Forelimb muscle (tissue), 1 donor: ENCODE measurements at places on chromosomes 2 and 18. TPM values are rescaled to one million over a fixed set of nuclear protein-coding genes. Genes with fewer than 3 reads are reported as not detected.

The OTOF gene
- polyA plus RNA-seq: 22.7 TPM

The SDC1 gene
- polyA plus RNA-seq: 6.0 TPM

The AKAIN1 gene
- not detected for polyA plus RNA-seq

The GNAL gene
- 1.1 TPM for polyA plus RNA-seq

GRCh38 chr2:232981356-232981755 is 31.7 kb downstream of the NGEF start:
- no peak for DNase-seq

GRCh38 chr2:85785027-85785822 is 31.4 kb downstream of the ATOH8 start:
- DNase-seq: no peak

The STPG4 gene
- polyA plus RNA-seq: not detected

GRCh38 chr2:21890041-21890440 is 766.3 kb downstream of the TDRD15 start:
- no peak for DNase-seq

DNA sequence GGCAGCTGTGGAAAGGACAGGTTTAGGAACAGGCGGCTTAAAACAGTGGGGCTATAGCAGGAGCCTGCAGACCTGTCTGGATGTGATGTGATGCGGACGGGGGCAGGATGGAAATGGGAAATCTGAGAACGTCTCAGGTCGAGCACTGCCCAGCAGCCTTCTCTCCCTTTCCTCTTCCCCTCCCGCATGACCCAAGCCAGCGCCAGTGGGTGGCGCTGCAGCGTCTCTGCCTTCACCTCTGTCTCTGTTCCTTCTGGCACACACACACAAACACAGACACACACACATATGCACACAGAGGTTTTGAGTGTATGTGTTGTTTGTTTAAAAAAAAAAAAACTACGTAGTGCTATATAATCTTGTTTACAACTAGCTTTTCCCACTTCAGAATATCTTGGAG is 82.0 kb upstream of the SLC66A3 start:
- DNase-seq: no peak

GRCh38 chr2:155980941-155981560 is 351.5 kb downstream of the NR4A2 start:
- no peak for DNase-seq

The CHRNA1 gene
- polyA plus RNA-seq: 158 TPM

- DNase-seq: no peak
These were observed 656.0 kb upstream of the SALL3 start for GRCh38 chr18:78323453-78324197.

- peak; percentile 62 for DNase-seq
These were observed 14.6 kb upstream of the AFG3L2 start for GRCh38 chr18:12391487-12392165.

- no peak for DNase-seq
These were observed 20.8 kb downstream of the MSH6 start for GRCh38 chr2:47803770-47804169.

The CROCC2 gene
- polyA plus RNA-seq: 0.20 TPM

GRCh38 chr2:15388406-15389325 is 172.5 kb downstream of the NBAS start:
- DNase-seq: no peak

- no peak for DNase-seq
These were observed 22.3 kb upstream of the GPR17 start for GRCh38 chr2:127623388-127624319.

- DNase-seq: no peak
These were observed 95.5 kb upstream of the XIRP2 start for GRCh38 chr2:166792808-166793207.

DNA sequence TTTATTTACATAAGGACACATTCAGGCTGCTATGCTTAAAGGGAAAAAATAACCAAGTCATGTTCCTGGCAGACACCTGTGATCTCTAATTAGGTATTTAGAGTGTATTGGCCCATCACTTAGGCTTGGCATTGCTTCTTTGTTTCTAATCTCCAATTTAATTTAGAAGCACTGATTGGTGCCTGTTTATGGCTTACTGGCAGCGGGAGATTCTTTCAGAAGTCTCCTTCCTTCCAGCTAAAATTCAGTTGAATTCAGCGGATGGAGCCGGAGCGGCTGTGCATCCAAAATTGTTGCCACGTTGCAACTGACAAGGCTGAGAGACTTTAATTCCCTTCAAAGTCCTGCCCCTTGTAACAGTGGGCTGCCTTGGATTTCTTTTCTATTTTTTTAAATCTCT is 66.5 kb downstream of the VWA3B start:
- DNase-seq: no peak

DNA sequence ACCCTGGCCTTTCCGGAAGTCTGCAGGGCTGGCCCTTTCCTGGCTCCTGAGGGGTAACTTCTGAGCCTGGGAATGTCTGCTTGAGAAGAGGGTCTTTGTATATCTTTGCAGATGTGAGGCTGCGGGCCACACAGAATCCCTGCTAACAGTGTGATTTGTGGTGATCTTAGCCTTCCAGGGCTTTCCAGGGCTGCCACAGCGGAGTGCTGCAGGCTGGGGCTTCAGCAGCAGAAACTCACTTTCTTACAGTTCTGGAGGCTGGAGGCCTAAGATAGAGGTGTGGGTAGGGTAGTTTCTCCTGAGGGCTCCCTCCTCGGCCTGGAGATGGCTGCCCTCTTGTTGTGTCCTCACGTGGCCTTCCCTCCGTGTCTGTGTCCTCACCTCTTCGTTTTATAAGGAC is 294.7 kb upstream of the HS6ST1 start:
- no peak for DNase-seq

- DNase-seq: no peak
These were observed 72.3 kb upstream of the SPHKAP start for GRCh38 chr2:228253752-228254151.

- no peak for DNase-seq
These were observed 32.3 kb upstream of the ASPRV1 start for GRCh38 chr2:69993708-69994107.

- no peak for DNase-seq
These were observed 60.1 kb downstream of the SPIRE1 start for GRCh38 chr18:12597760-12598159.

- no peak for DNase-seq
These were observed 373.0 kb downstream of the RIT2 start for GRCh38 chr18:42742474-42742873.

GRCh38 chr18:28961669-28962228 is 784.8 kb upstream of the CDH2 start:
- no peak for DNase-seq

DNA sequence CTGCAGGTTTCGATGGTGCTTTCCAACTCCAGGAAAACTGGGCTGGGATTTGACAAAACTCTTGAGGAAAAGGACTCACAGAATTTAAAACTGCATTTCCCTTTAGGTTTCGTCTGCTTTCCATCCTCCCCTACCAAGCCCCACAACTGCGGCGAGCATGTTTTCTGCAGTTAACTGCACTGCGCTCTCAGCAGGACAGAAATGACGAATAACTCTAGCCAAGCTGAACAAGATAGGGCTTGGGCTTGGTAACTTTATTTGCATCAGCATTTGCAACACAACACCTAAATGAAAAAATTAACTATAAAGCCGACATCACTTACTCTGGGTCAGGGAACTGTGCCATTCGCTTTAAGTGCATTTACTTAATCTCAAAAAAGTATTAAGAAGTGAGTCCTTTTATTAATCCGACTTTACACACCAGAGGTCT is 669 bp upstream of the PIKFYVE start:
- no peak for DNase-seq

DNA sequence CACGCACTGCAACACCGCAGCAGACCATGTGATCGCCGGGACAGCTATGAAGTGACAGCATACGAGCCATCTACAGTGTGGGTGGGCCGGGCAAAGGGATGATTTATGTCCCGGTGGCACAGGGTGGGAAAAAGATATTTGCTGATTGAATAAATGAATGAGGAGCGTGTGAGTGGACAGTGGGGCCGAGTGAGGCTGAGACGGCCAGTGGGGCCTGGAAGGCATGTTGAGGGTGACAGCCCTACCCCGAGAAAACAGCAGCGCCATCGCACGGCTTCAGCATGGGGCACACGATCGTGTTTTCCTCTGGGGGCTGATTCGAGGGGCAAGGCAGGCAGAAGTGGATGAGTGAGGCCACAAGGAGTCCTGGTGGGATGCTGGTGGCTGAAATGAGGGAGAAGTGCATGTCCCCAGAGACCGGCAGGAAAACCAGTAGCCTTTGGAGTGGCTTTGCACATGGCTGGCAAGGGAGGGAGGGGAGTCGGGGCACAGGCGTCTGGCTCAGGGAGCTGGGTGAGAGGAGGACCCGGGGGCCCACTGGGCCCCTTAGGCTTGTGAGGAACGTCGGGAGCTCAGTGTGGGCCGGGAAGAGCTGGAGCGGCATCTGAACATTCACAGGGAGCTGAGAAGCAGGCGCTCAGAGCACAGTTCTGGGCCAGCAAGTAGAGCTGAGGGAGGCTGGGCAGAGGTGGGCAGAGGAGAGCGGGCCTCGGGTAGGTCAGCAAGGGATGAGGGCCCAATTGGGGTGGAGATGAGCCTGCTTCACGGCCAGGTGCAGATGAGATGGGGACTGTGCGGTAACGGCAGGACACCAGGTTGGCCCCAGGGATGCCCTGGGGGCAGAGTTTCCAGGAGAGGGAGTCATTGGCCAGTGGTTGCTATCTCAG is 32.1 kb upstream of the MAL start:
- no peak for DNase-seq

GRCh38 chr2:164620457-164620856 is 825 bp downstream of the GRB14 start:
- DNase-seq: no peak
